ENCODE measurements at places on chromosomes 2 and 18.

DNA sequence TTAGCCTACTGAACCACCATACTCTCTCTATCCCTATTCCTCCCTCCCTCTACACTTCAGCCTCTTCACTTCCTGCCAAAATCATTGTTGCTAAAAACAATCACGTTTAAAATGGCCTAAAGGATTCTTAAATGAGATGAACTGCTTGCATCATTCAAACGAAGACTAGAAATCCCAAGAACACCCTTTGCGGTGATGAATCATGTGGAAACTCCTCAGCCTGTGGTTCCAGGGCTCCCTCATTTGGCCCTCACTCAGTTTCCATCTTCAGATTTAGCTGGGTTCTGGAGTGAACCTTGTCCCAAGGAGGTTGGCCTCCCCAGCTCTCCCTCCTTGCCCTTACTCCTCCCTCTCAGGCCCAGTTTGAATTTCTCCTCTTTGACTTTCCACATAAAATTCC is 125.6 kb upstream of the CDC42EP3 start:
- no peak for DNase-seq

DNA sequence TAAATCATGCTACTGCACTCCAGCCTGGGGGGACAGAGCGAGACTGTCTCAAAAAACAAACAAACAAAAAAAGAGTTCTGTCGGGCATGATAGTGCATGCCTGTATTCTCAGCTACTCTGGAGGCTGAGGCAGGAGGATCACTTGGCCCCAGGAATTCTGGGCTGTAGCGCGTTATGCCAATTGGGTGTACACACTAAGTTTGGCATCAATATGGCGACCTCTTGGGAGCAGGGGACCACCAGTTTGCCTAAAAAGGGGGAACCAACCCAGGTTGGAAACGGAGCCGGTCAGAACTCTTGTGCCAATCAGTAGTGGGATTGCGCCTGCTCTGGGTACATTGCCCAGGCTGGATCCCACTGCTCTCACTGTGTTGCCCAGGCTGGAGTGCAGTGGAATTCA is 49.7 kb downstream of the SDC1 start:
- no peak for DNase-seq

DNA sequence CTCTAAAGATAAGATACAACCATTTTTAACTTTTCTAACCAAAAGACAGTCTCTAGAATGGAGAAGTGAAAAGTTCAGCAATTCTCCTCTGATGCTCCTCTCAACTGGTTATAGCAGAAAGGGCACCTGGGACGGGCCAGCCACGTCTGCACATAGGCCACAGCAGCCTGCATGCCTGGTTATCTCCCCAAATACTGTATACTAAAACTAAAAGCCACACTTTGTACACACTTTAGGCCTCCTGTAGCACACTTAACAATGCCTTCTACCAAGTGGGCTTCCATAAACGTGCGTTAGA is 179.1 kb downstream of the ANKRD44 start:
- DNase-seq = no peak

- DNase-seq = no peak
Measured at GRCh38 chr2:142867136-142867535, 10.3 kb upstream of the KYNU start.

GRCh38 chr2:36812196-36812595 is 115.7 kb downstream of the VIT start:
- DNase-seq = peak; percentile 40

DNA sequence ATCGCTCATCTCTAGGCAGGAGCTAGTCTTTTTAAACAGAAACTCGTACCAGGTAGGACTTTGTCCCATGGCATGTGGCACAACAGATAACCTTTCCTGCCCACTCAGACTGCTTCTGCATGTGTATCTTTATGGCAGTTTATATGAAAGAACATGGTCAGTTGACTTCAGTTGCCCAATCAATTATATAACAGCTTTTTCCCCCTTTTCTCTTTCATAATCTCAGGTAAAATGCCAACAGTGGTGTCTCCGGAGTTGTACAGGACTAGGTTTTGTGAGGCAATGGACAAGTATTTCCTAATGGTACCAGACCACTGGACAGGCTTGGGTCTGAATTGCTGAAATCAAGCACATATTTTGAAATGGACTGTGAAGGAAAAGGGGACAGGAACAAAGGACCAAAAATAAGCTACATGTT is 51.6 kb upstream of the PTH2R start:
- DNase-seq = no peak

GRCh38 chr18:45255197-45255890 is 359.9 kb upstream of the SLC14A2 start:
- DNase-seq = peak; percentile 28

DNA sequence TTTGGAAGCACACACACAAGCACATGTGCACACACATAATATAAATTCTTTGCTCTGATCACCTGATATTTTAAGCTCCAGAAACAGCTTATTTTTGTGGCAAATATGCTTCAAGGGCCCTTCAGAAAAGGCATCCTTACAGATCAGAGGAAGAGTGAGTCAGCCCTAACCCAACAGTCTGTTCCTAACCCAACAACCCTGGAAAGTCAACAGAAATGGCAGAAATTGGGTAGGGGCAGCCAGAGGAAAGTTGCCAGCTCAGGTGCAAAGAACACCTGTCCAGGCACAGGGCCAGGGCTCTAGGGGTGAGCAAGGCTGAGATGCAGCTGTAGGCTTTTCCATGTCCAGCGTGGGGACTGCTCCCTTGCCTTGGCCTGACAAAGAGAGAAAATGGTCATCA is 6.4 kb upstream of the NCKAP5 start:
- DNase-seq = peak; percentile 80
